GOT3 (cell line): ENCODE measurements at places on chromosomes 5 and 9.

DNA sequence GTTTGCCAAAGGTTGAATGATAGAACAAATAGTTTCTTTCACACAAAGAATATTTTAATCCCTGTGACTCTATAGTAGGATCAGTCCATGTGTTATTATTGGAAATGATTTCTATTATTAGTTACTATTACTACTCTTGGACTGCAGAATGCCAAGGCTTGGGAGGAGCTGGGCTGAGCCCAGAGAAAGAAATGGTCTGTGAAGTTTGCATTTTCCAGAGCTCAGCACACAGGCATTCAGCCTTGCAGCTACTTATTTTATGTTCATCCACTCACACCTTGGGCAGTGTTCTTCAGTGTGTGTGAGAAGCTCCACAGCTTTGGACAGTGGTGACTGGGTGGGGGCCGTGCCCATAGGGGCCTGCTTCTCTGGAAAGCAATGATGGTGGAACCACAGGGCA, 583.1 kb downstream of the CCDC171 start:
- no peak for DNase-seq

- DNase-seq: peak; percentile 3
Observed at GRCh38 chr9:86732514-86733171, 214.7 kb downstream of the GAS1 start.

DNA sequence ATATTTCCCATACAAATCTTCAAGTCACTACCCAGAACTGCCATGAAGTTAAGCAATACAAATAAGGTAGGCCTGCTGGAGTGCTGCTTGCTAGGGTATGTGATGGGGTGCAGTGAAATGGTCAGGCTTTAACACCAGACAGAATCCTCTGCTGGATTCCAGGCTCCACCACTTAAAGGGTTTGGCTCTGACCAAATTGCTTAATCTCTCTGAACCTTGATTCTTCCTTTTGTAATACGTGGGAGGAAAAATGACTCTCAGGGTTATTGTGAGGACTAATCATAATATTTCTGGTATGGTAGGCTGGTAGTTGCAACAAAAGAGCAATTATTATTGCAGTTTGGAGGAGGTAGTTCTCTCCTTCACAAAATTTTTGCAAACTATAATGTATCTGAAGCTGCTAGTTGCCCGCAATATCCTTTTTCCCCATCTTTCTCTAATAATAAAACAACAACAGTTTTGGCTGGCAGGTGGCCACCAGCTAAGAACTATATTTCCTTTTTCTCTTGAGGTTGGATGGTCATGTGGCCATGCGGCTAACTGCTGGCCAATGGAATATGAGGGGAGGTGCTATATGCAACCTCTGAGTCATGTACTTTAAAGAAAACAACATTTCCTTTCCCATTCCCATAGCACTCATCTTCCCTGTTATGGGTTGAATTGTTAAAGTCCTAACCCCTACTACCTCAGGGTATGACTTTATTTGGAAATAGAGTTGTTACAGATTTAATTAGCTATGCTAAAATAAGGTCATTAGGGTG, 44.1 kb downstream of the CCL28 start:
- no peak for DNase-seq

DNA sequence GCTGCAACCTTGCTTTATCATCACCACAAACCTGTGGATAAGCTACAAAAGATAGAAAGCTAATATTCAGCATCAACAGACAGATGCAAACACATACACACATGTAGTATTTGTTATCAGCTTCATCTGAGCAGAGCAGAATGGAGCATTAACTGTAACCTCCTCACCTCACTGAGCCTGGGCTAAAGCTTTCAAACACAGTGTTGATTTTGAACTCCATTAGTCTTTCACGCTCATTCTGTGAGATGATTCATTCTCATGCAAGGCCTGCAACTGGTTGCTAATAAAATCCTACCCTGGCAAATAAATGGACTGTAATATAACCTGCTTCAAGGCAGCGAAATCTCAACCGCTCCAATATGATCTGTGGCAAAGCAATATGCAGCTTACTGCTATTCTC, 1360.6 kb upstream of the ACO1 start:
- no peak for DNase-seq

DNA sequence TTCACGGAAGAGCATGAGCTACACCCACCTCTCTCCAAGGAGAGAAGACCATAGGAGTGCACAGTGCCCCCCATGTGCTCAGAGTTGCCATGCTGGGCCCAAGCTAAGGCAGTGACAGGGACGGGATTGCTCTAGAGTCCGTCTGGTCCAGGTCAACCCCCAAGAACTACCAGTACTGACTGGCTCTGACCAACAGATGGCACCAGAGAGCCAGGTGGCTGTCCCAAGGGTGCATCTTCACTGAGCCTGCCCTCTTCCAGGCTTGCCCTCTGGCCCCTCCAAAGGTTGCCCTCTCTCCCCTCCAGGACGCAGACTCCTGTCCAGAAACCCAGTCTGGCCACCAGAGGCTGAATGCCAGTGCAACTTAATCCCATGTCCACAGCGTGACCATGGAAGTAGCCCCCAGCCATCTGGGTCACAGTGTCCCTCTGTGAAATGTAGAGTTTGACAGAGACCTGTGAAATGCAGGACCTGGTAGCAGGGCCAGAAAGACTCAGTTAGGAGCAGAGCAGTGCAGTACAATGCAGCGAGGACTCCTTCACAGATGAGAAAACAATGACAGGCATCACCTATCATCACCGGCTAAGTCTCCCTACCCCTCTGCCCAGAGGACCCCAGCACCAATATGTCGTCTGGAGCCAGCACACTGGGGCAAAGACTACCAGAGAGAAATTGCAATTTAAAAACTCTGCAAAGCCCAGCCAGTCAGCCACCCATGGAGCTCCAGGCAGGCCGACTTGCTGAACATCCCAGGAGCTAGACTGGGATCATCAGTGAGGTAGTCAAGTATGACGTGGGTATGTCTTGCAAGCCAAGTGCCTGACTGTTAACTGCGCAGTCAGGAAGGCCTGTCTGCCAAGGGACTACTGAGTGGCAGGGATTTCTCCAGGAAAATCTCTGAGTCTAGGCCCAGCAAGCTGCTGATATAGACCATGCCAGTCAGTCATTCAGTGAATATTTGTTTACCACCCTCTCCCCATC, 7.7 kb upstream of the SKP1 start:
- DNase-seq: peak; percentile 17

DNA sequence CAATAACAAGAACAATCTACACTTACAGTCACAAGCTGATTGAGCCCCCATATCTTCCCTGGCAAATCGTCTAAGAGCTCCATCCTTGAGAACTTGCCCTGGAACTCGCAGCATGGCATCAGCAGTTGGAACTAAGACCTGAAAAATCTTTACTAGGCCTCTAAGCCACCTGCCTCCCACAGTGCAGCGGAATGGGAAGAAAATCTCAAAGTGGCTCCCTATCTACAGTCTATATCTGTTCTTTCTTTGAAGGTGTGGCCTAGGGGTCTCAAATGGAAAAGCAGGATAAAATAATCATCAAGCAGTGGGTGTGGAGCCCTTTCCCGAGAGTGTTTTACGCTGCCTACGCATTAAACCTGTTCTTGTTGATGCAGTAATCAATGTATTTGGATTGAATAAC, 343.0 kb downstream of the GLIS3 start:
- no peak for DNase-seq

GRCh38 chr5:82111191-82111590, 139.4 kb downstream of the ATG10 start:
- DNase-seq: no peak

GRCh38 chr5:76083555-76084495, 642 bp downstream of the SV2C start:
- no peak for DNase-seq

- DNase-seq: no peak
Observed at GRCh38 chr5:124528838-124529237, 217.6 kb downstream of the ZNF608 start.

DNA sequence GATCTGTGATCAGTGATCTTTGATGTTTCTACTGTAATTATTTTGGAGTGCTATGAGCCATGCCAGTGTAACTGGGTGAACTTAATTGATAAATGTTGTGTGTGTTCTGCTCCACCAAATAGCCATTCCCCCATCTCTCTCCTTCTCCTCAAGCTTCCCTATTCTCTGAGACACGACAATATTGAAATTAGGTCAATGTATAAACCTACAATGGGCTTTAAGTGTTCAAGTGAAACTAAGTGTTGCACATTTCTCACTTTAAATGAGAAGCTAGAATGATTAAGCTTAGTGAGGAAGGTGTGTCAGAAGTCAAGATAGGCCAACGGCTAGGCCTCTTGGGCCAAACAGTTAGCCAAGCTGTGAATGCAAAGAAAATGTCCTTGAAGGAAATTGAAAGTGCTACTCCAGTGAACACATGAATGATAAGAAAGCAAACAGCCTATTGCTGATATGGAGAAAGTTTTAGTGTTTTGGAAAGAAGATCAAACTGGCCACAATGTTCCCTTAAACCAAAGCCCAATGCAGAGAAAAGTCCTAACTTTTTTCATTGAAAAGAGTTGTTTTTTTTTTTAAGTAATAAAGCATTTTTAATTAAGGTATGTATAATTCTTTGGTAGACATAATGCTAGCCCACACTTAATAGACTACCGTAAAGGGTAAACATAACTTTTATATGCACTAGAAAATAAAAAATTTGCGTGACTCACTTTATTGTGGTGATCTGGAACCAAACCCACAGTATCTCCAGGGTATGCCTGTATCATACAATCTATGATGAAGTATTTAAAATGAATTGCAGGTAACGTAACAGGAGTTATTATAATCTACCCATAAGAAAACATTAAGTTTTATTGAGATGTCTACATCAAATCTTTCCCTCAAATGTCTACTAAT, 42.5 kb upstream of the ALDH1A1 start:
- no peak for DNase-seq

DNA sequence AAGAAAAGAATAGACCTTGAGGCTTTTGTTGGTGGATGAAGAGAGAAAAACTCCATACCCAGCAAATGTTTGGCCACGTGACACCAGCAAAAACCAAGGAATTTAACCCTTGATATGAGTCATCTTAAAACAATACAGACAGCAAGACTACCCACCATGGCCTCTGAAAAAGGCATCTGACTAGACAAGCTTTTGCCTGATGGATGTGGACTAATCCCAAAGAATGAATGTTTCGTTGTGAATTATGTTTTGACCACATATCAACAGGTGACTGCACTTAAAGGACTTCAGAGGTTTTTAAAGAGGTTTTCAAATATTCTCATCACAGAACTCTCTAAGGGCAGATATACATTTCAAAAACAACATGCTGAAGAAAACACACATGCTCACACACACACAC, 33.0 kb upstream of the SLC1A3 start:
- DNase-seq: no peak

GRCh38 chr9:121782514-121783110, 131.2 kb downstream of the DAB2IP start:
- no peak for DNase-seq

- DNase-seq: no peak
Observed at GRCh38 chr5:91211997-91212713, 171.0 kb downstream of the ARRDC3 start.

- DNase-seq: no peak
Observed at GRCh38 chr9:20511686-20512085, 110.6 kb downstream of the MLLT3 start.

DNA sequence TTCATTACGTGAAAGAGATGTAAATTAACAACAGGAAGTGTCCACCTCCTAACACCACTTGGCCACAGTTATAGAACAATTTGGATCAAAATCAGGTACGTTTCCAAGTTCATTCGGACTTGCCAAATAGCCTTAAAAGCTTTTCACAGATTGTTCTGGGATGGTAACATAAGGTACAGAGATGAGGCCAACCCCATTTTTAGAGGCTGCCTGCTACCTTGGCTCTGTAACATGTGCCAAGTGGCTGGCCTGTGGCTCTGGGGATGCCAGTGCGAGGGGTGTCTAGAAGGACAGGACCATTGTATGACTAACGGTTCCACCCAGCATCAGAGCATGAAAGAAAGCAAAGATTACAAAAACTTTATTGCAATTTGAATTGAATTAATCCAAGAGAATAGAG, 91.0 kb downstream of the LHFPL2 start:
- no peak for DNase-seq

DNA sequence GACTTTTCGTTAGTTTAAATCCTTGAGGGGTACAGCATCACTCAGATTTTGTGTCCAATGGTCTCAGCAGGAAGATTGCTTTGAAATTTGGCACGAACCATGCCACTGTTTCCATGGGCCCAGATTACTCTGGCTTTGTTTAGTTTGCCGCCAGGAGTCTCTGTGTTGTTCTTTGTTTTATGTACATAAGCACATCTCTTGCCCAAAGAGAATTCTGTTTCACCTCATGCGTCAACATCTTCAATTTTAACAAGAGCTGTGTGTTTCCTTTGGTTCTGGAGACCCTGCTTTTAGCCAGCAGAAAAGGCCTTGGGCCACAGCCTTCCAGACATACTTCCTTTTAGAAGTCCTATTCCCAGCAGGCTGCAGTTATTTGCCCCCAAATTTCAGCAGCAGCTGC, 62.4 kb downstream of the TNPO1 start:
- no peak for DNase-seq

GRCh38 chr5:142925795-142926194, 155.6 kb downstream of the ARHGAP26 start:
- DNase-seq: no peak

DNA sequence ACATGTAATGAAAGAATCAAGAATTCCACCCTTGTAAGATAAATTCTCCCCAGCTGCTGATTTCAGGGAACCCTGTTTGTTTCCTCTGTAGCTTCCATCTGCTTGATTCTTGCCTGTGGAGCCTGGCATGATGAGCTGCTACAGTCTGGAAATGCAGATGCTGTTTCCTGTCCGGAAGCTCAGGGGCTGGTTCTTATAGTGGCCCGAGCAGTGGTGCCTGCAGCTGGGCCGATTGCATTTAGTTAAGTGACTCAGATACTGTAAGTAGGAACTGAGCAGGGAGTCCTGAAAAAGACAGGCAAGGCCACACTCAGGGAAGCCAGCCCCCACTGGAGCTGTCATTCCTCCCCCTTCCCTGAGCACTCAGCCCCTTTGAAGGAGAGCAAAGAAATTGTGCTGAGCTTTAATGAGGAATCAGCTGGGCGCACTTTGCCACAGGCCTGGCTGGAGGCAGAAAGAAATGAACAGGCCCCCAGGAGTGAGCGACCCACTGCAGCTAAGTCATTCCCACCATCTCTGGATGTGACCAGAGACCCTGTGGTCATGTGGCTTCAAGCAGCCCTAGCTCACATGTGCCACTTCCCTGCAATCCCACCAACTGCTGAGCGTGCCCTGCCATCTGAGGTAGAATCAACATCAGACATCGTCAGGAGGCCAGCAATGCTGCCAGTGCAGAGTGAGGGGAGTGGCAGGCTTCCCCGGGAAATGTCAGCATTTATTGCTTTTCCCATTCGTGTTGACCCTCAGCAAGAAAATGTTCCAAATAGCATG, 206.0 kb upstream of the WWC1 start:
- DNase-seq: no peak
